ENCODE measurements at places on chromosomes 1 and 21.

- no peak for DNase-seq
Measured at GRCh38 chr1:228841632-228842031, 106.4 kb downstream of the RHOU start.

- no peak for DNase-seq
Measured at GRCh38 chr1:96749618-96750017, 28.0 kb downstream of the PTBP2 start.

- DNase-seq: peak; percentile 70
Measured at GRCh38 chr21:15289896-15290841, 225.4 kb upstream of the NRIP1 start.

DNA sequence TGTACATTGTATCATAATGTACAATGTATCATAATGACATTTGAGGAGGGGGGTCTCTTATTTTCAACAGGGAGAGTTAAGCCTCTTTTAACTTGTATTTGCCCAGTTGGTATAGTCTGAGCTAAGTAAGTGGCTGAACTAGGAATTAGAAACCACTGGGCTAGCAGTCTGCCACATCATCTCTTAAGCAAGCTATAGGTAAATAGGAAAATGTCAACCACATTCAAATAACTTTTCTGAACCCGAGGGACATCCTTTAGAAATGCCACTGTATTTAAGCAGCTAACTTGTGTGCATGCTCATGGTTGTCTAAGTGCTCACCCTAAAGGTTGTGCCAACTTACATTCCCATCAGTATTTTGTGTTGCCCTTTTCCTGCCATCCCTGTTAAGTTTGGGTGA, 35.5 kb upstream of the ASB17 start:
- DNase-seq: no peak

All from DMS153 (cell line).